Kidney epithelial cell (primary cell): ENCODE measurements at places on chromosomes 13 and 19. TPM values are rescaled to one million over a fixed set of nuclear protein-coding genes. Genes with fewer than 3 reads are reported as not detected.

The BCAM gene
- 27.6 and 29.6 TPM in 2 replicates for total RNA-seq

DNA sequence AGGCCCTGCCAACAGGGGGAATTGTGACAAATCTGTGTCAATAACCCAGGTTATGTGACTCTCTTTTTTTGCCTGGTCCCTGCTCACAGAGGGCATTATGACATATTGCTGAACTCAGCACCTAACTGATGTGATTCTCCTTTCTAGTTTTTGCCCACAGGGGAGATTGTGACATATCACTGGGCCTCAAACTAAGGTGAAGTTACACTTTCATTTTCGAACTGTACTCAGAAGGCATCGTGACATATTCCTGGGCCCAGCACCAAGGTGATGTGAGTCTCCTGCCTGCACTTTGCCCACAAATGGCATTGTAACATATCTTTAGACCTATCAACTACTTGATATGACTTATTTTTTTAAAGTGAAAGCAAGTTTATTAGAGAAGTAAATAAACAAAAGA is 83.0 kb downstream of the ZNF728 start:
- DNase-seq, result no peak

The UQCR11 gene
- 77.8 and 84.6 TPM in 2 replicates for total RNA-seq

DNA sequence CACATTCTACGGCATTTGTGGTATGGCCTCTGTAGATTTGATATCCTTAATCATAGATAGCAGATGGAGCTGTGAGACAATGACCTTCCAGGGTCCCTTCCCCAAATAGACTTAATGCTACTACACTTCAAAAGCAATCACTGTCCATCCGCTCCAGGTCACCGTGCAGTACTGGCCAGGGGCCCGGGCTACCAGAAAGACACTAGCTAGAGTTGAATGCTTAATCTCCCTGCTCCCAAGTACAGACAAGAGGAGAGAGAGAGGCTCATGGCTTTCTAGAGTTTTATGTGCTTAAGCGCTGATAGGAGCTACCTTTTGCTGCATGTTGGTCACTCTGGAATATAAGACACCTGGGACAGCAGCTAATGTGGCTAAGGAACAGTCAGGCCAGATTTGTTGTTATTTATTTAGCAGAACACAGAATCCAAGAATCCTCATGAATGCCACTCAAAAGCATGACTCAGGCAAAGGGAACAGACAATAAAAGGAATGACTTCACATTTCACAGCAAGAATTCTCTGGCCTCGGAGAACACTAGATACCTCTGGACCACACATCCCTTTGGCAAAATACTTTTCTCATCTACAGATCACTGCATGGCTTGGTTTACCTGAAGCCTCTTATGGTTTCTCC is 165.0 kb downstream of the LACC1 start:
- no peak for DNase-seq

DNA sequence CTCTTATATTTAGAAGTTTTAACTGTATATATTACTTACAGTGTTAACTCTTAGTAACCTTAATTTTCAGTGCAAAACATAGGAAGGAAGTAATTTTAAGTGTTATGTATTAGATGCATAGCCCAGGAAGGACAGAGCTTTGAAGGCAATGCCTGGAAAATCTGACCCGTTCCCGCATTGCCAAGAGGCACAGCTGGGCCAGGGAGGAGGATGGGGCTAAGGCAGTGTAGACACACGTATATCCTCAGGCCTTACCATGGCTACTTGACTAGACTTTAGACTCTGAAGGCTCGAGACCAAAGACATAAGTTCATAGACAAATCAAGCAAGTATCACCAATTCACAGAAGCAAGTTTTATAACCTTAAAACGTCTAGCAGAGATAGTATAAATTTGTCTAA is 1944.2 kb downstream of the OLFM4 start:
- DNase-seq, result no peak

- DNase-seq, result no peak
Observed at GRCh38 chr19:39155114-39155700, 29.6 kb downstream of the PAK4 start.

The ZNF302 gene
- total RNA-seq, result 14.7 and 17.1 TPM in 2 replicates

DNA sequence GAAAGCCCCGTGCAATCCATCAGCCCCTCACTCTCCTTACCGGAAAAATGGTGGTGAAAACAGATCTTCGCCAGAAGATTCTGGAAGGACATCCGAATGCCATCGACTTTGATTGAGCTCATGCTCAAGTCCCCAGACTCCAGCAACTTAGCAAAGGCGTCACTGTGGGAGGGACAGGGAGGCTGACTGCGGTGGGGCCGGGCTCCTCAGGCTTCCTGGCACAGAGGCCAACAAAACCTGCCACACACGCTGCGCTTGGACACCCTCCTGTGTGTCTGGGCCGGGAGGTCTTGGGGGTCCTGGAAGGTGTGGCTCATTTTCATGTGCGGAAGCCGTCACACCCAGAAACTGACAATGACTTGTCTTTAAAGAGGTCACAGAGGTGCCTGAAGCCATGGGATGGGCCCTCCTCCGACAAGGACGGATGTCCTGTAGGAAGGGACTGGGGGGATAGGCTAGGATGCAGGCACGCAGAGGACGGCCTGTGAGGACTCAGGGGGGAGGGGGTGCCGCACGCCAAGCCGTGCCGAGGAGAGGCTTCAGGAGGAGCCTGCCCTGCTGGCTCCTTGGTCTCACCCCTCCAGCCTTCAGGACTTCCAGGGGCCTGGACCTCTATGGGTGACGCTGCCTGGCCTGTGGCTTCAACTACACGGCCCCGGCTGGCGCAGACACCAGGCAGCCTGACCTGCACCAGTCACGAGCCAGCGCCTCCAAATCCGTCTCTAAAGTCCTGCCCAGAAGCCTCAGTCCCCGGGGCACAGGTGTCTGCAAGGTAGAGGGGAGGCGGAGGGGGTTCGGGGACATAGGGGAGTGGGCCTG is 12.5 kb downstream of the IZUMO4 start:
- DNase-seq, result no peak

DNA sequence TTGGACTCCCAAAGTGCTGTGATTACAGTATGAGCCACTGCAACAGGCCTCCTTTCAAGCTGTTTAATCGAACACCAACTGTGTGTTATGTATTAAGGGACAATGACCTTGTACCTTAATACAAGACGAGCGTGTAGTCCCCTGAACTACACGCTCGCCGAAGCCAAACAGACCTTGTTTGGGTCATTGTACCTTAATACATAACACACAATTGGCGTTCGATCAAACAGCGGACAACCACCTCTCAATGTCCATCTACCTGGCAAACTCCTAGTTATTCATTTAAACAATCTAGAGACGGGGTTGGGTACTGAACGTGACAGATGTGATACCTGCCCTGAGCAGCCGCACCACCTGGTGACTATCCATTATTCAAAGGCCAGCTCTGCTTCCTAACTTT is 1.3 kb downstream of the CHERP start:
- no peak for DNase-seq

The SIGLEC12 gene
- 1.4 TPM in 1 of 2 replicates, not detected in the other for total RNA-seq

The NLRP9 gene
- not detected in 2 replicates for total RNA-seq

The CFAP97D2 gene
- total RNA-seq, result not detected in 2 replicates

DNA sequence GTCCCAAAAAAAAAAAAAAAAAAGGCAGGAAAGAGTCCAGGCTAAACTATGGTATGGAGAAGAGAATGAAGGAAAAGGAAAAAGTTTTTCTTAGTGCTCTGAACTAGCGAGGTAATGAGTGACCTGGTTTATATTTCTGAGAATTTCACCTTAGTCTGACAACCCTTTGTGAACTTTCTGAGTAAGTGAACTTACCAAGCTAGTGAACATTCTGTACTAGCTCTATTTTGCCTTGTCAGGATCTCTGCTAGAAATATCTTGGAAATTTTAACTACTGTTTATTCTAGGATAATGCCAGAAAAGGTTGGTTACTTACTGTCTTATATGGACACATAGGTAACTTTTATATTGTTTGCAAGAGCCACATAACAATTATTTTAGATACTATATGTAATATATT is 4.4 kb downstream of the TRIM13 start:
- no peak for DNase-seq

- DNase-seq, result no peak
Observed at GRCh38 chr13:44437356-44438233, 64.0 kb downstream of the SERP2 start.

DNA sequence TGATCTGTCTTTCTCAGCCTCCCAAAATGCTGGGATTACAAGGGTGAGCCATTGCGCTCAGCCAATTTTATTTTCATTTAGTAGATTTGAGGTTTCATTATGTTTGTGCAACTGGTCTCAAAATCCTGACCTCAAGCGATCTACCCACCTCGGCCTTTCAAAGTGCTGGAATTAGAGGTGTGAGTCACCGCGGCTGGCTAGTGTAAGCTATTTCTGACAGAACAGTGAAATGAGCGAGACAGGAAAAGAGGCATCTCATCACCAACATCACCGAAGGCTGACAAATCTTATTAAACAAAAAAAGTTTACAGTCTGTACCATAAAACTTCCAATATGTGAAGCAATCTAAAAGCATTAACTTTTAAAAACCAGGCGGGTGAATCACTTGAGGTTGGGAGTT is 12.2 kb upstream of the ZNF888 start:
- no peak for DNase-seq

The RB1 gene
- 22.6 and 27.1 TPM in 2 replicates for total RNA-seq

The OR7A5 gene
- not detected in 2 replicates for total RNA-seq

GRCh38 chr19:3632098-3632497 is 5.5 kb upstream of the CACTIN start:
- DNase-seq, result no peak

GRCh38 chr13:99355267-99356011 is 48.2 kb upstream of the GPR183 start:
- no peak for DNase-seq

GRCh38 chr19:49400029-49400428 is 12.0 kb downstream of the KASH5 start:
- no peak for DNase-seq

- no peak for DNase-seq
Observed at GRCh38 chr19:19549804-19550464, 11.9 kb downstream of the CILP2 start.

DNA sequence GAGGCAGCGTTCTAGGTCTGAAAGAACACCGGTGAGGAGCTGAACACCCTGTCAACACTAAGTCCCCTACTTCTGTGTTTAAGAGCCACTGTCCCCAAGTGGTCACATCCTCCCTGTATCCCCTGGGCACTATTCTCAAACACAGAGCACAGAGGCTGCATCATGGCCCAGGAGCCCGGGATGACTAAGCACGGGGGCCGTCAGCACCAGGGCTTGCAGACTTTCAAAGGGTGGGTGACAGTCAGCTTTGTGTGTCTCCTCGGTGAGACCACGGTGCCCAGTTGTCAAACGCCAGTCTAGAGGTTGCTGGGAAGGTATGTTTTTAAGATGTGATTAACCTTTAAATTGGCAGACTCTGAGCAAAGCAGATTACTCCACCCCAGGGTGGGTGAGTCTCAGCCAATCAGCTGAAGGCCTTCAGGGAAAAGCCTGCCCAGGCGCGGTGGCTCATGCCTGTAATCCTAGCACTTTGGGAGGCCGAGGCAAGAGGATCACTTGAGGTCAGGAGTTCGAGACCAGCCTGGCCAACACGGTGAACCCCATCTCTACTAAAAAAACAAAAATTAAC is 8.0 kb downstream of the MAP2K2 start:
- no peak for DNase-seq

- DNase-seq, result no peak
Observed at GRCh38 chr19:58372311-58373133, 8.3 kb downstream of the ZNF837 start.

- no peak for DNase-seq
Observed at GRCh38 chr19:39596911-39597310, 5.4 kb upstream of the LGALS13 start.

- DNase-seq, result no peak
Observed at GRCh38 chr19:49338023-49338677, 2.9 kb downstream of the CD37 start.

DNA sequence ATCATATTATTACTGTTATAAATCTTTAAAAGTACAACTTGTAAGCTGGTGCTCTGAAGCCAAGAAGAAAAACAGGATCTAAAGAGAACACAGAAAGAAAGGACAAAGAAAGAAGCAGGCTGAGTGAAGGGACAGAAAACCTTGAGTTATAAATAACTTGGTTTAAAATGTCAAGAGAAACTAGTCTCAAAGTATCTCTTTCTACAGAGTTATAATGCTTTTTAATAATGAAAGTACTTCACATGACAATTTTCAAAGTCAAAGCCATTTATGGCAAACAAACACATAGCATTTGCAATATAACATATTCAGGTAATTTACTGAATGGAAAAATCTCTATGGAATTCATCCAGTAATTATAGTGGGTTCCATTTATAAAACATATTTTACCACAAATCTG is 33.4 kb downstream of the CAB39L start:
- DNase-seq, result no peak

The ZNF547 gene
- 1.7 and 6.0 TPM in 2 replicates for total RNA-seq
